ENCODE measurements at places on chromosomes 7 and 10.

DNA sequence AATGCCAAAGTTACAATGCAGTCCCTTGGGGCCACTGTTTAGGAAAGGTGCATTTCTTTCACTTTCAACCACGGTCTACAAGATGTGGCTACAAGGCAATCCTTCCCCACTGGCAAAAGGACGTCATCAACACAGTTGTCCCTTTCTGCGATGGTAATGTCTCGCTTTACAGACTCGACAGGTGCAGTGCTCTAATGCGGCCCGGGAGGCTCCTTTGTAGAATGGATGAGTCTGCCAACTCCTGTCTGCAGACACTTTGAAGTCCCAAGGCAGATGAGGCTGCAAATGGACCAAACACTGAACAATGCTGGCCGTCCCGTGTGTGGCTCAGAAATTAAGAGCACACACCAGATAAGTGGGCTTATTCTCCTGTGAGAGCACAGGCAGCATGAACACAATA lies 133.7 kb downstream of the PIP4K2A start:
- peak; percentile 63 for DNase-seq

DNA sequence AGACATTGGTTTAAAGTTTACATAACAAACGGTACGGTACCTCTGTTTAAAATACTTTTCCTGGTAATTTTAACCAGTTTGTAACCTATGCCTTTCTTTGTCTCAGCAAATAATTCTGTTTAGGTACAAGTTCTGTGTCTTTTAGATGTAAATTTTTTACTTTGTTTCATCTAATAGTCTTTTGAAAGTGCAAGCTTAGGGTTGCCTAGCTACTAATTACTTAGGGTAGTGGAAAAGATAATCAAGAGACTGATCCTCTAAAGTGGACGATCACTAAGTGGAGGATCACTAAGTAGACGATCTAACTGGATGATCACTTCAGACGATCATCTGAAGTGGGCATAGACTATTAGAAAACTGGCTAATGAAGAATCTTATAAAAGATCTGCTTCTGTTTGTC lies 16.1 kb upstream of the FKBP9 start:
- DNase-seq, result no peak

DNA sequence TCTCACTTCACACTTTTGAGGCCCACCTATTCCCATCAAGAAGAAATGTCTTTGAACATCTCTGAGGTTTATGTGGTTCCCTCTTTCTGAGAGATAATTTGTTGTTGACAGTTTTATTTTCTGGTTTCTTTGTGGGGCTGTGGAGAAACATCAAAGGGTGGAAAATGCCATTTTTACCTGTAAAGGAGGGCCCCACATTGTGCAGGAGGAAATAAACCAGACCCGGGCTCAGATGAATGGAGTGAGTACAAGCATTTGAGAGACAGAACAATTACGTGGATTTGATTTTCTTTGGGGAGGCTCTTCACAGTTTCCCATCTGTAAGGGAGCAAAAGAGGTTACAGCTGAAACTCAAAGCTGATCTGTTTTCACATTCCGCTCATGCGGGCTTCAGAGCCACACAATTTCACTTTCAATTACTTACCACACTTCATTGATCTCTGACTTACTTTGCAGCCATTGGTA lies 29.8 kb downstream of the ITPRIP start:
- no peak for DNase-seq

- no peak for DNase-seq
These were observed 44.3 kb downstream of the TRRAP start for GRCh38 chr7:98922392-98923187.

GRCh38 chr10:44807451-44807850 lies 103.7 kb upstream of the TMEM72 start:
- no peak for DNase-seq

DNA sequence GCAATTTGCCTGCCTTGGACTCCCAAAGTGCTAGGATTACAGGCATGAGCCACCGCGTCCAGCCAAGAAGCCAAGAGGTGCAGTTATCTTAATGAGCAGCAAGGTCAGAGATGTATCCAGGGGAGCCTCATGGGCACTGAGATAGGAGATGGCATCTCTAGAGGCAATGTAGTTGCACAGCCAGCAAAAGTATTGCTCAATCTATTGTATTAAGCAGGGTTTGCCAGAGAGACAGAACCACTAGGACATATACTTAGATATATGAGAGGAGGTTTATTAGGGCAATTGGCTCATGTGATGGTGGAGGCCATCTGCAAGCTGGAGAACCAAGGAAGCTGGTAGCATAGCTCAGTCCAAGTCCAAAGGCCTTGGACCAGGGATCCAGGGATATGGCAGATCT lies 16.3 kb upstream of the VPS26A start:
- no peak for DNase-seq

DNA sequence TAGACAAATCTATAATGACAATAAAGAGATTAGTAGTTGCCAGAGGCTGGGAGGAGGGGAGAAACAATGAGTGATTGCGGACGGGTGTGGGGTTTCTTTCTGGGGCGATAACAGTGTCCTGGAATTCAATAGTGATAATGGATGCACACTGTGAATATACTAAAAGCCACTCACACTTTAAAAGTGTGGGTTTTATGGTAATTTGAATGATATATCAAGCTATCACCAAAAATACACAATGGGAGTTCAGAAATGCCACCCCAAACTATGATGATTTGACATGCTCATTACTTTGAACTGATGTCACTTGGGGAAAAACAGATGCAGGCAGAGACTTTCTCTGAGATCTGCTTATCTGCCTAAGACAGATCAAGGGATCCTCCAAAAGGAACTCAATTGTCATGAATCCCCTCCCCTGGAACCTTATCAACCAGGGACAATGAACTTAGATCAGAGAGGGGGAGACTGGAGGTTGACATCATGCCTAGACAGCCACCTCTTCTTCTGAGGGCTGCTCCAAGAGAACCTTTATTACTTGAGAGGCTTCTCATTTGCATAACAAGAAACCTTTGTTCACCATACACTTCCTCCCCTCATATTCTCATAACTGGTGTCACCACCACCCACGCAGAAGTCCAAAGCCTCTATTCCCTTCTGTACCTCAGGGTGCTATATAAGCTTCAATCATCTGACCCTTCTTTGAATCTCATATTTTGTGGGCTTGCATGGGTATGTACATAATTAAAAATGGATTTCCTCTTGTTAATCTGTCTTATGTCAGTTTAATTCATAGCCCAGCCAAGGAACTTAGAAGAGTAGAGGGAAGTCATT lies 14.8 kb upstream of the ZC3HAV1 start:
- DNase-seq, result no peak

- DNase-seq, result no peak
These were observed 194.7 kb downstream of the KCND2 start for GRCh38 chr7:120467676-120468075.

- no peak for DNase-seq
These were observed 43.1 kb downstream of the AMZ1 start for GRCh38 chr7:2730846-2731770.

DNA sequence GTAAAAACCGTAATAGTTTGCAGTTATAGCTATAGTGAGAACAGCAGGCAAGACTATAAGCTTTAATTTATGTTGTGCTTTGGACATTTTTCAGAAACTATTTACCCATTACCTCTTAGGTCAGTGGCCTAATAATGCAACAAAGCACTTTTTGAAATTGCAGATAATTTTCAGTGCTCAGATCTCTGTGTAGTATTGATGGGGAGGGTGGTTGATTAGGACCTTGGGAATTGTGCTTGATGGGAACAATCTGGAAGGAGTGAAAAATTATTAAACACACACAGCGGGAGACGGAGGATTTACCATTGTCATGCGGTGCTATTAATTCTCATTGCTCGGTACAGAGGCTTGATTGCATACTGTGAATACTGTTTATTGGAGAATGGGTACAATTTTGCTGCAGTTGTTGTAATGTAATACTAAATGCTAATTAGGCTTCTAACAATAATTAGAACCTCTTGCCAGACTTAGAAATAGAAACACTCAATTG lies 304.8 kb downstream of the LRMDA start:
- DNase-seq, result no peak

GRCh38 chr10:91635401-91636400 lies 2.8 kb upstream of the PPP1R3C start:
- peak; percentile 35 for DNase-seq

- DNase-seq, result no peak
These were observed 45.3 kb upstream of the ZNF800 start for GRCh38 chr7:127437837-127438236.

DNA sequence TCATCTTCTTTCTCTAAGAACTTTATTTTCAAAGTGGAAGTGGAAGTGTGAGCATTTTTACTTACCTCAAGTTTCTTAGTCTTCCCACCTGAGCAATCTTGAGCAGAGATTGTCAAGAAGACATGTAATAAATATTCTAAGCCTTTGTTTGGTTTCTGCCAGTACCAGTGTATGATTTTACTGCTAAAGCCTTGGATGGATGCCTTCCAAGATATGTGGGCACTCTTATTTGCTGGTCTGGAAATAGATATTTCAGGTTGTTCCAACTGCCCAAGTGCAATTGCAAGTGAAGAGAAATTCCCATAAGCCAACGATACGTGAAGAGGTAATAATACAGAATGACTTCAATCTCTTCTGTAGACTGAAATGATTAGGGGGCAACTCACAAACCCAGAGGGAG lies 18.2 kb upstream of the TARP start:
- no peak for DNase-seq

GRCh38 chr7:304574-305409 lies 14.8 kb downstream of the FOXL3 start:
- no peak for DNase-seq

GRCh38 chr7:99720800-99721595 lies 14.0 kb downstream of the CYP3A7 start:
- no peak for DNase-seq

DNA sequence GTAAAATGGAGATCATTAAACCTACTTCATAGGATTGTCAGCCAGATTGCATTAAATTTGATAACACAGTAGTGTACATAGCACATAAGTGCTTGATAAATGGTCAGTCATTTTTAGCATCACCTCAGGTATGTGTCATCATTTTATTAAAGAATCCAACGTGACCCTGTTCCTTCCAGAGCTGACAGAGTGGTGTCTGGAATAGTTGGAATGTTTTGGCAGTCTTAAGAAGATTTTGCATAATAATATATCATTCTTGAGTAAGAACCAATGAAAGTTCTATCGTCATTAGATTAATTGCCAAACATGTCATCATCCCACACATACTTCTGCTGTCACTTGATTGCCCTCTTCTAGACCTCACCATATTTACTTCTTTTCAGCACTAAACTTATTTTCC lies 451.4 kb upstream of the POM121L12 start:
- DNase-seq, result no peak

DNA sequence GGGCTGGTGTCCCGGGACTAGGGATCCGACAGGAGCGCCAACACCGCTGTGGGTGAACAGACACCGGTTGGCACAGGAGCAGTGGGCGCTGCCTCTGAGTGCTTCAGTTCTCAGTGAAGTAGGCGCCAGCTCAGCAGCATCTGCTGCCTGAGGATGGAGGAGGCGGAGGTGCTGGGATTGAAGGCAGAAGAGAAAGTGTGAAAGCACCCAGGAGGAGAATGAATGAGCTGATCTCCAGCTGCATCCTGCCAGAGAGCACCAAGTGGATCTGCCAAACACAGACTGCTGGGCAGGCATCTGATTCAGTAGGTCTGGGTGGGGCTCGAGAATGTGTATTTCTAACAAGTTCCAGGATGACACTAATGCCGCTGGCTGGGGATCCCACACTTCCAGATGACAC lies 74.5 kb downstream of the LANCL2 start:
- DNase-seq, result peak; percentile 66

DNA sequence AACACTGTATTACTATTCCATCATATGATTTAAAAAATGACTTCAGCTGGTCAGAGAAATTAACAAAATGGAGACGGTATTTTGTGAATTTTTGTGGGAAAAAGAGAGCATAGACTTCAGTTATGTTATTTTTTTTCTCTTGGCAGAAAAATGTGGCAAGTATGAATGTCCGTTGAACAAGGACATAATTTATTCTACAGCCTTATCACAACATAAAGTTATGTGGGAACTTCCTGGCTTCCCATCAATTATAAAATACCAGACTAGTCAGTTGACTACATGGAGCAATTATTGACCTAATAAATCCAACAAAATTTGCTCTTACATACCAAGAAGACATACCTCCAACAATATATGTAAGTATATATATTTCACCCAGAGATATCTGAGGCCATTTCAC lies 88.6 kb upstream of the PPP1R3A start:
- DNase-seq, result no peak

All from NCI-H1105 (cell line).